Upper lobe of left lung (tissue), 6 donors: ENCODE measurements at places on chromosomes 13 and 19.

DNA sequence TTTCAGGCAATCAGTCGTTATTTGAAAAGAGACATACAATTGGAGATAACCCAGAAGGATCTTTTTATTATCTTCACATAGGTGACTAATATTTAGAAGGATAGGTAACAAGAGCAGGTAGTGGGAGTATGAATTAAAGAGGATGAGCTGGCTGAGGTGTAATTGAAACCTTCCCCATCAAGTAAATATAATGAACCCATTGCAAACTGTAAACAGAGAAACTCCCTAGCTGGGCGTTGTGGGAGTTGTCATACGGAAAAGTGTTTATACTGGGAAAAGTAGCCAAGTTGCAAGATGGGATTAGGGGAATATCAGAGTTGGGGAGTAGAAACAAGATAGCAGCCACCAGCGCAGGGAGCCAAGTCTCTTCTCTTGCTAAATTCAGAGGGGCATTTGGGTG, 448.4 kb downstream of the COG6 start:
- DNase-seq = no peak

GRCh38 chr19:45151821-45152503, 8.8 kb downstream of the NKPD1 start:
- DNase-seq = peak; percentile 83

DNA sequence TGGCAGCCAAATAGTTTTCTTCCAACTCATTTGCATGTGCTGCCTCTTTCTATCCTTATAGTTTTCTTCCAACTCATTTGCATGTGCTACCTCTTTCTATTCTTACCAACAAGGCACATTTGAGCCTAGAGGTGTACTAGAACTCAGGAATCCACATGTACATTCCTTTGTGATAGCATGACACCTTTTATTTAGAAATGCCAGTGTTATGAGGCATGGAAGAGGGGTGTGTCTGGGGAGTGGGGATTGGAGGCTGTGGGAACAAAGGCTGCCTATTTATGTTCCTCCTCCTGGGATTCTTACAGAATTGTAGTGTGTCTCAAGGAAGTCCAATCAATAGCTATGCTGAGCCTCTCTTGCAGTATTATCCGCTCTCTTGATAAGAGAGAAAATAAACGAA, 966.7 kb downstream of the PCDH17 start:
- no peak for DNase-seq

- DNase-seq = peak; percentile 73
Measured at GRCh38 chr13:73715114-73715910, 418.9 kb downstream of the KLF12 start.

- DNase-seq = no peak
Measured at GRCh38 chr19:4580021-4580901, 20.8 kb upstream of the SEMA6B start.

DNA sequence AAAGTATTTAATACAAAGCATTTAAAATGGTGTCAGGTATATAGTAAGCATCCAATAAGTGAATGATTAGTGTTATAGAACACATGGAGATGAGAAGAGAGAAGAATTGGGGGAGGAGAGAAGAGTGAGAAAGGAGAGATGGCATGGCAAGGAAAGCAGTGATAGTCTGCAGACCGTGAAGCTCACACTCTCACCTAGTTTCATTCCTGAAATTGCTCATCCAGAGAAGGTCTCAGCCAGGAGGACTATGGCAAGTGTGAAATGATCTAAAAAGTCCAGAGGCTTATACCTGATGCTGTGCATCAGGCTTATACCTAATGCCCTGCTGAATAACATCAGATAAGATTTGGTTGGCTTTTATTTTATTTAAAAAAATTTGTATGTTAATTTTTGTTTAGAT, 351.6 kb upstream of the KLF12 start:
- no peak for DNase-seq

DNA sequence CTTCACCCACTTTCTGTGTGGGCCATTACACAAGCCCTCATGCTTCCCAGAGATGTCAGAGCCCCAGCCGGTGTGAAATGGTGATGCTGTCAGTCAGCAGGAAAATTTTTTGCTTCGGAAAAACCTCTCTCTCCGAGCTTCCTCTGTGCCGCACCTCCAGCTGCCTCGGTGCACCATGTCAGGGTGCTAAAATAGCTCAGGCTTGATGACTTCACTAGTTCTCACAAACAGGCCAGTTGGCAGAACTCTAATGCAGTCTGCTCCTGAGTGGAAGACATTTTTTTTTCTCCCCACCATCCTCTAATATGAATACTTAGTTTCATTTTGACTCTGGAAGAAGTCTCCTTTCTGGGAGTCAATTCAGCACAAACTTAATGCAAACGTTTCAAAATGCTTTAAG, 71.3 kb downstream of the KLF12 start:
- DNase-seq = no peak
